ENCODE measurements at places on chromosomes 6 and 20.
A peak's percentile ranks its signal among the peaks of the same experiment; 100 is the strongest.

- DNase-seq, result no peak
Measured at GRCh38 chr6:43823879-43824702, 54.1 kb downstream of the VEGFA start.

DNA sequence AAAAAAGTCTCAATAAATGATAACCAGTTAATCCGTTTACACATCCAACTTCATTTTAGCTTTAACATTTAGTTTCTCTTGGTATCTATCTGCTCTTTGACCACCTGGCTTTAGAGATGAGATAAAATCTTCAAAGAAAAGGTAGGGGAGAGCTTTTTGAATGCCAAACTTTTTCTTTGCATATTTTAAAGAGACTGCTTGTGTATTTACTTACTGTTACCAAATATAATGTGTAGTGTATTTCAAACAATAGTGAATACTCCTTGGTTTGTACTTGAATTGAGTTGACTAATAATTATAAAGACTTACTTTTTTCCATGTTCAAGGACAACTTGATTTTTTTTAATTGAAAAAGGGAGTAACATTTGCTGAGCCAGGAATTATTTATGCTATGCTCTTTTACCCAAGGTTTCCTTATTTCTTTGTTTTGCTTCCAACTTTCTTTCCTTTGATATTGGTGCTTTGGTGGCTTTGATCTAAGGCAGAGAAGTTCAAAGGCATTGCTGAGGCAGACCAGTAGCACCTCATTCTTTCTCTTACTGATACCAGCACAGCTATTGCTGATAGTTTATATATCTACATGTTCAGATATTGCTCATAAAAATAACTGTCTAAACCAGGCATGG is 7.8 kb downstream of the CCDC170 start:
- DNase-seq, result no peak

- DNase-seq, result no peak
Measured at GRCh38 chr20:29301624-29302259, 1955.7 kb upstream of the DEFB115 start.

- peak; percentile 13 for DNase-seq
Measured at GRCh38 chr20:1674361-1674760, 16.8 kb upstream of the SIRPG start.

- no peak for DNase-seq
Measured at GRCh38 chr6:26404546-26404945, 2.5 kb downstream of the BTN3A1 start.

DNA sequence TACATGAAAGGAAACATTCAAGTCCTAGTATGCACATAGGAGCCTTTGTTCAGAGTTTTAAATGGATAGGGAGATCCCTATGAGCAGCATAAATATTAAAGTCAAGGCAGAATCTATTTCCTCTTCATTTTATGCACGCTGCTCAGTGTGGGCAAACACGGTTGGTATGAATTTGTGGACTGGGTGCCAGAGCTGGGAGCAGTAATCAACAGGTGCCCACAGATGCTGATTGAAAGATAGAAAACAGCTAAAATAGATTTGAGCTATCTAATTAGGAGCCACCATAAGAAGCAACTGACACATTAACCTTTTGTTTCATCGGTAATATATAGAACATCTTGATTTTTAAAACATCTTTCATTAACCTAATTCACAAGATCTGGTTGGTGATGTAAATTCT is 175.5 kb downstream of the EYS start:
- no peak for DNase-seq

DNA sequence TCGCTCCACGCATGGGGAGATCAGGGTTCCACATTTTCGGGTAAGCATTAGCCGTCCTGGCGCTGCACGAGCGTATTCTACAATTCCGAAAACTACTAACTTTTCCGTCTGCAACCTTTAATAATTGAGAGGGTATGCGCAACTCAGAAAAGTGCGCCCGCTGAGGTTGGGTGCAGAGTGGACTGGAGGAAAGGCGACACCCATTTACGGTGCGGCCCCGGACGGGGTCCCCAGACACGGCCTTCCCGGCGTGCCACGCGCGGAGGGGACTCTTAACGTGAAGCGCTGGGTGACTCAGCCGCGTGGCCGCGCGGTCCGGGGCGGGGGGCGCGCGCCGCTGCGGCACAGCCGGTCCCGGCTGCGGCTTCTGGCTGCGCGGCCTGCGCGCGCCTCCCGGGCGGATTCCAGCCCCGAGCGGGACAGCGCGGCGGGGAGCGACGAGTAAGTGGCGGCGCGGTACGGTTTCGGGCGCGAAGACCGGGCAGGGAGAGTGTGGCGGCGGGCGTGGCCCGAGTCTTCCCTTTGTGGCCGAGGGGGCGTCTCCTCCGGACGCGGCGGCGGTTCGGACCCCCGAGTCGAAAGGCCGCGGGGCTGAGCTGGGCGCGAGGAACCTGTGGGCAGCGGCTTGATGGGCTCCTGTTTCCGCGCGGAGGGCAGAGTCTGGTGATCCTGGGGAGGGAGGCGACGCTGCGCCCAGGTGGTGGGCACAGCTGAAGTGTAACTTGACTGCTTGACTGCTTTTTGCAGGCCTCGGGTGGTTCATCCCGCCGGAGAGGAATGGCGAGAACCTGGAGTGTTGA is at the start of the genes KCTD20 and PXT1:
KCTD20 (plus strand) TSS at position 330 of the 800 bp plus-strand sequence. CDS start 27,098 bp downstream, outside the sequence.
PXT1 (minus strand) TSS at position 184 of the 800 bp plus-strand sequence. CDS start 16,772 bp downstream, outside the sequence.
- DNase-seq, result peak; percentile 66

DNA sequence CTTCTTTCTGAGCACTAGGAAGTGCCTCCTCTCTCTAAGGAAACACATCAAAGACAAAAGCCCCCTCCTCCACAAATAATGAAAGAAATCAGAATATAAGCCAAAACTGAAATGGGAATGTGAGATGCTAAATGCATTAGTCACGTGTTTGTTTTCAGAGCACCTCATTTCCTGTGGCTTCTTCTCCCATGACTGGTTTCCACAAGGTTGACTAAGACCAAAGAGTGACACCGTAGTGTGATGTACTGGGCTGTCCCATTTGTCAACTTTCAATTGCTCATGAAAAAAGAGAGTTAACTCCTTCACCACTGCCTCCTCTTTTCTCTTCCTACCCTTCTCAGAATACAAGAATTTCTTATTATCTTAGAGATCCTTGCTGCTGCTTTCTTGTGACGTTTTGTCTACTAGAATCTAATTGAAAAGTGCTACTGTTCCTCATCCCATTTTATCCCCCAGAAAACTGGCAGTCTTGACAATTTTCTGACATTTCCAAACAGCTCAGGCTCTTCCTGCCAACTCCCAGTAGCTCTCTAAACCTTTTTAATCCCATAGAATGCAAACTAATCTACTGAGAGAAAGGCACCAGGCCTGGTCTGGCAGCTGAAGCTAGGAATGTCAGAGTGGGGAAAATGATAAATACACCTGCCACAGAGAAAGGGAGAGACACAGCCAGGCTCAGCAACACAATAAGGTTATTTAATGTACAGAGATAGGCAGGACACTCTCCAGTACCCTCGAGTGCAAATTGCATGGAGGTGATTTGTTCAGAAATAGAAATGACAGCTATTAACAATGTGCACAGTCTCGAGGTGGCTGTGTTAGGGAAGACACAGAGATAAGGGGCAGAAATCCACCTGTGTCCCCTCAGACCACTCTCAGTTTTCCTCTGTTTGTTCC is 671.7 kb upstream of the NRSN1 start:
- DNase-seq, result no peak

- no peak for DNase-seq
Measured at GRCh38 chr6:74114428-74114827, 418.4 kb downstream of the CD109 start.

GRCh38 chr6:151009576-151009975 is 144.1 kb downstream of the MTHFD1L start:
- DNase-seq, result no peak

DNA sequence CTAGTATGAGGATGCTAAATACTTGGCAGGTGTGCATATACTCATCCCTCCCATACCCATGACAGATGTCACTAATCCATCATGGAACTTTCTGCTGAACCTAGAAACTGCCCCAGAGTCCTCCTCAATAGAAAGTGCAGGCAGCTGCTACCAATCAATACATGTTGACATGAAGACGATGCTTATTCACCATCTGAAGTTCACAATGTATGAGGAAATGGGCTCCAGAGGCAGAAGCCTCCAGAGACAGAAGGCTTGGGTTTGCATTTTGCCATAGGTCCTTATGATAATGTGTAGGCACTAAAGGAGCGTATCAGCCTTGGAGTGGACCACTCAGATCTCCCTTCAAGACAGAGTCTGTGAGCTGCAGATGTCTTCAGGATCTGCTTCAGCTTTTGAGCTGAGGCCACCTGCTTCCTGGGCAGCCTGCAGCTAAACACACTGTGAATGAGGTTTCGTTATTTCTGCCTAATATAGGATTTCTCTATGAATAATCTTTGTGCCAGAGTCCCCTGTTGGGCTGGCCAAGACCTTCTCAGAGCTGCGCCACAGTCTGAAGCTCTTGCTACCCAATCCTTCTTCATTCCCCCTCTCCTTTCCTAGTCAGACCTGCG is 7.5 kb upstream of the KIAA1755 start:
- no peak for DNase-seq

GRCh38 chr20:56855708-56856107 is 226.6 kb downstream of the TFAP2C start:
- no peak for DNase-seq

GRCh38 chr20:52654567-52654966 is 317.6 kb upstream of the TSHZ2 start:
- no peak for DNase-seq

DNA sequence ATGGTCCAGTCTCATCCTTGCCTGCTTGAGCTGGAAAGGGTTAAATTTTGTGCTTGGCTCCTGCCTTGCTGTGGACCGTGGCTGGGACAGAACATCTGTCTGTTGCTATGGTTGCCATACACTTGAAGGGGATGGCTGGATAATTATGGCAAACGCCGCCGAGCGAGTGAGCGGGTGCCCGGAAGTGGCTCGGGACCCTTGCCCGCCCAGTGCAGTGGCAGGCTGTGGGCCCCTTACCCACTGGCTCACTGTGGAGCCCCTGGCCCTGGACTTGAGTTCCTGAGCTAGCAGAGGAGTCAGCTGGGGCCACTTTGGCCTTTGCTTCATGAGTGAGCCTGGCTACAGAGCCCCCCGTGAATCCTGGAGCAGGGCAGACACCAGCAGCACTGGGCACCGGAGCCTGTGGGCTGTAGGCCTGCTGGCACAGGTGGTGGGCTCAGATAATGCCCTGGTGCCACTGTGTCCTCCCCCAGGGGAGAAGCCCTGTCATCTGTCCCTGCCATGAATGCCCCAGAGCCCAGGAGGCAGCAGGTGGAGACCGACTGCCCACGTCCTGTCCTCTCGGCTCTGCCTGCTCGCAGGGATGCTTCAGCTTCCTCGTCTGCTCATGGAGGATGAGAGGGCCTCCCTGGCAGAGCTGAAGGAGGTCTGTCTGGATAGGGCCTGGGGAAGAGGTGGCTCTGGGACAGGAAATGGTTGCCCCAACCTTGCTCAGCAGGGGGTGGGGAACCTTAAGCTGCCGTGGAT is 25.5 kb upstream of the NOL4L start:
- no peak for DNase-seq

DNA sequence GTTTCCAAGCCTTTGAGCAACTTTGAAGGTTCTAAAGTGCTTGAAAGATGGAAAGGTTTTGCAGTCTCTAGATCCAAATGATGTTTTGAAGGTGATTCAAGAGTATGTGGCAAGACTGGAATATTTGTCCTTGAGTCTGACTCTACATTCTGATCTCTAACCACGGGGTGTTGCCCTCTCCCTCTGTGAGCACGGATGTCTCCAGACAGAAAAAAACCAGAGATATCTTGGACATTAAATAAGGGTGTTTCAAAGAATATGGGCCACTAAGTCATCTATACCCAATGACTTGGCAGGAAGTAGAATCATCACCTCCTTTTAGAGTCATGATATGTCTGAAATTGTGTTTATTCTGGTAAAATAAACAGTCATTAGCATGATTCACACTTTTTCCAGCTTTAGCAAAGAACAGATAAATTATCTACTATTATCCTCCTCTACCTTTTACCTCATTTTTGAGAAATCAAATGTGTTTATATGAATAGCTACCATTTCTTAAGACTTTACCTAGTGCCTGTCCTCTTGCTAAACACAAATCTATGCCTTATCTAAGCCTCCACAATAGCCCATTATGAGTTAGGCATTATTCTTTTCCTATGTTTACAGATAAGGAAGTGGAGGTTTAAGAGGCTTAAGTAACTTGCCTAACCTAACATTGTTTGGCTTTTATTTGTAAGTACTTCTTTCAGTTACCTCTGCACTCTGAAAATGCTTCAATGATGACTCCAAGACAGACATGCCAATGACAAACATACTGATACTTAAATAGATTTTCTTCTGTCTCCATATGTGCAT is 384.4 kb downstream of the BMP2 start:
- DNase-seq, result no peak

DNA sequence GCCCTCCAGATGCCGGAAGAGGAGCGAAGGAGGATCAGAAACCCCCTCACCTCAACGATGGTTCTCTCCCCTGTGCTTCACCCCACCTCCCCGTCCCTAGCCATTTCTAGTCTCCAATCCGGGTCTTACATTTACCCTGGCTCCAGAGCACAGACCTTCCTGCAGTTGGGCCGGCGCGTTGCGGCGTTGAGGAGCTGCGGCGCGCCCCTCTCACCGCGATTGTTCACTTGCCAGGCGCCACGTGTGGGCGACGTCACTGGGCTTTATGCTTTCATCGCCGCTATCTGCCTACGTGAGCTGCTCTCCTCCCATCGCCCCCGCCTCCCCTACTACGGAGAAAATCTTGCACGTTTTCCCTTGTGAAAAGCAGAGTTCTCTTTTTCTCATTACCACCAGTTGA is at the start of gene CRISP2:
CRISP2 (minus strand) TSS at position 198 of the 400 bp plus-strand sequence. CDS start 4,347 bp downstream, outside the sequence.
- no peak for DNase-seq

GRCh38 chr20:31945785-31946184 is 6.1 kb downstream of the PDRG1 start:
- DNase-seq, result no peak

- DNase-seq, result no peak
Measured at GRCh38 chr6:169240591-169241390, 12.9 kb downstream of the THBS2 start.

DNA sequence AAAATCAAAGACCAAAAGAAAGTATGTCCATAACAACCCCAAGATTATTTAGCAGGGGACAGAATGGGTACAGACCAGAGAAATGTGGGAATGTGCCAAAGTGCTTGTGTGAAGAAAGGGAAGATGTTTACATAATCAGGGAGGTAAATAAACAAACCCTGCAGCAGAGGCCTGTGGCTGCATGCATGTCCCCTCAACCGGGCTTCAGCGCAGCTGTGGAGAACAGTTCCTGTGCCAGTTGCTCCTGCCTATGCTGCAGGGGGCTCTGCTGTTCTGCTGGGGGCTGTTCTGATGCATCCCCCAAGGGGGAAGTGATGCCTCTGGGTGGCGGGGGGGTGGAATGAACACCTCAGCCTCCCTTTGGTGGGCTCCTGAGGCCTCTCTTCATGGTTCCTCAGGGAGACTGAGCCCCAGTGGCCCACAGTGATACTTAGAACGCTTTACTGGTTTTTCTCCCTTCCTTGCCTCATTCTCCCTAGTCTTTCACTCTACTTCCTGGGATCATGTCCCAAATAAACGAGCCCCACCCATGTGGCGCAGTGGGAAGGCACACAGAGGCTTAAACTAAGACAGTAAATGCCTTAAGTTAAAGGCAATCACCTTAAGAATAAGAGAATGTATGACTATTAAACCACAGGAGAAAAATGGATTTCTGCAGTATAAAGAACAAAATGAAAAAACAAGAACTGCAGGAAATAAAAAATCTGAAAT is 23.0 kb downstream of the RAB23 start:
- DNase-seq, result no peak

Measured in stimulated activated CD8-positive, alpha-beta memory T cell treated with anti-CD3 and anti-CD28 coated beads, Interleukin-7, amount 100 ng/mL, for 4 hours (primary cell).